ENCODE measurements at places on chromosomes 16 and 17.

DNA sequence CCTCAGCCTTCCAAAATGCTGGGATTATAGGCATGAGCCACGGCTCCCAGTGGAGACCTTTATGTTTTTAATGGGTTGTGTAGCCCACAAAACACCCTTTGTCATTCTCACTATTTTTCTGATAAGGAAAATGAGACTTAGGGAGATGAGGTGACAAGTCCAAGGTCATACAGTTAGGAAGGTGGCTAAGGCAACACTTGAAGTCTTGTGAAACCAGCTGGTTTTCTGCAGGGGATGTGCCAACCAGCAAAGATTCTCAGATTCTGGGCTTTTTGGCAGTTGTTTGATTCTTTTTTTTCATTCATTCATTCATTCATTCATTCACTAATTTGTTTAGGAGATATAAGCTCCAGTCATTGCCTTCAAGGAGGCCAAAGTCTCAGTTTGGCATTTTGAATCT is 10.0 kb upstream of the PHOSPHO1 start:
- DNase-seq, result no peak

DNA sequence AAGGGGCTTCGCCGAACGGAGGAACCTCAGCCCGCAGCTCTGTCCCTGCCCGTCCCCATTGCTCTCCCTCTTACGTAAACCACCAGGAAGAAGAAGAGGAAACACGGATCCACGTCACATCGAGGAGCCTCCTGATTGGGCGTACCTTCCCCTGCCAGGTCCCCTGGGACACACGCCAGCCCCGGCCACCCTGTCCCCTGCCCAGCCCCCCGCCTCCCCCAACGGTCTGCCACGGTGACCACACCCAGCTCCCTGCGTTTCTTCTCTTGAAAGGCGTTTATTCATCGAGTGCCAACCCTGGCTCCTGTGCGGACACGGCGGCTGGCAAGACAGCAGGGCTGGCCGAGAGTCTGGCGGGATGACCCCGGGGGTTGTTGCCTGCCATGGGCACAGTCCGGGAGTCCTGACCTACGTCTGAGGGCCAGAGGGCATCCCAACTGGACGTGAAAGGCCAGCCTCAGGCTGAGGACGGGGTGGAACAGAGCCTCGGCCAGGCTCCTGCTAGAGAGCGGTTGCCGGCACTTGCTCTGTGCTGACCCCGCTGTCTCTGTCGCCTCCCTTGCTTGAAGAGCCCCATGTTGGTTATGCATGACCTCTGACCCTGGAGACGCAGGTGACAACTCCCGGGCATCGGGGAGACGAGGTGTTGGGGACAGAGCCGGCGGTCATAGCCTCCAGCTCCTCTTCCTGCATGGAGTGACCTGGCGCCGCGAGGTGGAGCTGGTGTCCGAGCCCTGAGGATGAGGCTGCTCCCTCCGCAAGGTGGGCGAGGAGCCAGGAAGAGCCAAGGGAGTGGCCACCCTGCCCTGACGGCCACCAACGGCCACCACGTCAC is 40.5 kb upstream of the ACSF3 start:
- peak; percentile 16 for DNase-seq

DNA sequence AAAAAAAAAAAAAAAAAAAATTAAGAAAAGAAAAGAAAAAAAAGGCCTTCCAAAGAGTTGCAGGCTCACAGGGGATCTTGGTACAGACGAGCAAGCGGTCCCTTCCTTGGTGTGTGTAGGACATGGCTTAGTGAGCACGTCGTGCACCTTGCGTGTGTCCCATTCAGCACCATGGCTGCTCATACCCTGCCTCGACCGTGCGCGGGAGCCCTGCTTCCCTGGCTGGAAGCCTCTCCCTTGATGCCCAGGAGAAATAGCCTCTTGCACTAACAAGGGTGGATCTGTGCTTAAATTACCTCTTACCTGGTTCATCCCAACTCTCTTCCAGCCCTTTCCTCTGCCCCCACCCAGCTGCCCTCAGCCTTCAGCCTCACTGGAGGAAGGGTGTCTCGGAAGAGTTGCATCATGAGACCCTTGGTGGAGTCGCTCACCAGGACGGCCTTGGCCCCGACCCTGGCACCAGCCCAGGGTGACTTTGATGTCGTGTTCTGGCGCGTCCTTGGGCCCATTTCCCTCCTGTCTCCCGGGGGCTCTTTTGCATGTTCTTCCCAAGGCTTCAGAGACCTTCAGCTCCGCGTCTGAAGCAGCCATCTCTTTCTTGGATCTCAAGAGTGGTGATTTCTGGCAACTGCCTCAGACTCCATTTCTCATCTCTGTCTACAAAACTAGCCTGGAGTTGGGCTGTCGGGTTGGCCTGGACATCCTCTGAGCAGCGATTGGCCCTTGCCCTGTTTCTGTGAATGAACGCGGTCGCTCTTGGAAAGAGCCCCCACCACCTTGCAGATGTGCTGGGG is 127.2 kb downstream of the CMIP start:
- no peak for DNase-seq

- no peak for DNase-seq
Observed at GRCh38 chr17:77125432-77125901, 15.3 kb upstream of the SEC14L1 start.

Data from nucleus accumbens (tissue), 56 donors.